ENCODE measurements at places on chromosomes 6 and 20.

DNA sequence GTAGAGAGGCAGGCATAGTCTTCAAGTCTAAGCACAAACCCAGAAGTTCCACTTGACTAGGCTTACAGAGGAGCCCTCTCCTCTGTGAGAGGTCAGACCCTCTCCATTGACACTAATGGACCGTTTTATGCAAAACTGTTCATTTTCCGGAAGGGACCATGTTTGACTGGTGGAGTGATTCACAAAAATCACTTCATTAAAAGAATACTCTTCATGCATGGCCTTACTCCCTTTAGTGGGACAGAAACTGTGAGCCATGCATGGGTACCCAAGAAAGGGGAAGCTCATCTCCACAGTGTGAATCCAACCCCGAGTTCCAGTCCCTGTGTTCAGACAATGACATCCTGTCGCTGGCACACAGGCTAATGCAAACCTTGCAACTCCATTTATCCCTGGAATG, 63.2 kb downstream of the OLIG3 start:
- no peak overlapping the region for H3K4me3 ChIP-seq
- no peaks in the 10 kb centered on the region for H3K4me1 ChIP-seq
- no peak overlapping the region for H3K27ac ChIP-seq
- no peaks in the 10 kb centered on the region for H3K36me3 ChIP-seq
- H3K27me3 ChIP-seq, result peaks cover 5% of the 10 kb centered on the region
- no peak for DNase-seq

GRCh38 chr6:36656441-36656840, 22.1 kb upstream of the CDKN1A start:
- H3K36me3 ChIP-seq, result no peaks in the 10 kb centered on the region
- H3K4me3 ChIP-seq, result no peak overlapping the region
- H3K27ac ChIP-seq, result no peak overlapping the region
- no peak for DNase-seq

DNA sequence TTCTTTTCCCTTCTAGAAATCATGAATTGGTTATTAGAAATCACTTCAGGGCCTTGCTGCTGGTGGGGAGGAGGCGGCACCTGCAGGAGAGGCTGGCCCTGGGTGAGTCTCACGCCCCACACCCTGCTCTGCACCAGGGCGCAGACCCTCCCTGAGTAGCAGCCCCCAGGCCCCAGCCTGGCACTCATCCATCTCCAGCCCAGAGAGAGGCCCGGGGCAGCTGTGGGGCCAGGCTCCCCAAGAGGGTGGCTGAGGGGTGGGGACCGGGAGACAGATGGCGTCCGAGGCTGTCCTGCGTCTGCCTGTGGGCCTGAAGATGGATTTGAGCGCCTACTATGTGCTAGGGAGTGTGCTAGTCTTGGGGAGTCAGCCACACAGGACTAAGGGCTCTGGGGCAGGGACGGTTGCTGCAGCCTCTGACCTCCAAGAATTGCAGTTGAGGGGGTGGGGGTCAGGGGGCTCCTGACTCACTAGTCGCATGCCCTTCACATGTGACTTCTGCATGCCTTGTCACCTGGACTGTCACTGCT, 59.6 kb upstream of the GATA5 start:
- no peaks in the 10 kb centered on the region for H3K36me3 ChIP-seq
- no peak for DNase-seq
- H3K4me3 ChIP-seq, result no peak overlapping the region

- H3K4me1 ChIP-seq, result peaks cover 4% of the 10 kb centered on the region
- no peak overlapping the region for H3K27ac ChIP-seq
- DNase-seq, result no peak
- H3K36me3 ChIP-seq, result no peaks in the 10 kb centered on the region
Measured at GRCh38 chr6:39386487-39386886, 64.0 kb upstream of the KCNK16 start.

DNA sequence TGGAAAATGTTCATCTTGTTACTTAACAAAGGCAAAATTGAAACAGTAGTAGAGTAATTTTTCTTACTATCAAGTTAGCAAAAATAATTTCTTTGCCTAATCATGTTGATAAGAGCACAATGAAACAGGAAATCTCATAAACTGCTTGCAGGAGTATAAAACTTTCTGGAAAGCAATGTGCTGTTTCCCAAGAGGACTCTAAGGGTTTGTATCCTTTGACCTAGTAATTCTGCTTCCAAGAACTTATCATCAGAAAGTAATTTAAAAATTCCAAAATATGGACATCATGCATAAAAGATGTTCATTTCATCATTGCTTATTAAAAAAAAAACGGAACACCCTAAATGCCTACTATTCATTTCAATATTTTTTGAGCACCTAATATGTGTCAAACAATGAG, 46.1 kb upstream of the TNFAIP3 start:
- H3K36me3 ChIP-seq, result no peaks in the 10 kb centered on the region
- no peak overlapping the region for H3K27ac ChIP-seq
- no peaks in the 10 kb centered on the region for H3K27me3 ChIP-seq
- H3K4me3 ChIP-seq, result no peak overlapping the region
- peaks cover 17% of the 10 kb centered on the region for H3K4me1 ChIP-seq

GRCh38 chr6:39686976-39687375, 38.2 kb downstream of the KIF6 start:
- no peaks in the 10 kb centered on the region for H3K4me1 ChIP-seq
- DNase-seq, result no peak
- no peak overlapping the region for H3K27ac ChIP-seq

DNA sequence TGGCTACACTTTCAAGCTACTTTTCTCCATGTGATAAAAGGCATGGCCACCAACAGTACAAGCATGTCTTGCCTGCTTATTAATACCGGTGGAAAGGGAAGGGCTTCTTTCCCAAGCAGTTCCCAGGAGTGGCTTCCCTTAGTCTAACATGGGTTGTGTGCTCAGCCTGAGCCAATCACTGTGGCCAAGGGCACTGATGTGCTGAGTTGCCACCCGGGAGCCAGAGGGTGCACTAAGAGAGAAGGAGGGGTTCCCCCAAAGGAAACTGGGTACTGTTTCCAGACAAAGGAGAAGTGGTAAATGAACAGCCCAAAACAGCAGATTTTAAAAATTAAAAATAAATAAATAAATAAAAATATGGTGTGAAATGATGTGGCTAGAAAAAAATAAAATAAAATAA, 68.5 kb downstream of the BANF2 start:
- no peaks in the 10 kb centered on the region for H3K36me3 ChIP-seq
- no peak for DNase-seq
- H3K4me1 ChIP-seq, result no peaks in the 10 kb centered on the region
- H3K27ac ChIP-seq, result no peak overlapping the region
- no peak overlapping the region for H3K4me3 ChIP-seq
- no peaks in the 10 kb centered on the region for H3K27me3 ChIP-seq

GRCh38 chr20:46695892-46696291, 6.6 kb upstream of the TP53RK start:
- peaks cover 7% of the 10 kb centered on the region for H3K27me3 ChIP-seq
- peaks cover 9% of the 10 kb centered on the region for H3K4me1 ChIP-seq
- no peak for DNase-seq
- H3K27ac ChIP-seq, result no peak overlapping the region

GRCh38 chr6:142088858-142089216, 43.9 kb upstream of the GJE1 start:
- H3K4me1 ChIP-seq, result no peaks in the 10 kb centered on the region
- H3K4me3 ChIP-seq, result no peak overlapping the region
- no peak for DNase-seq
- no peaks in the 10 kb centered on the region for H3K36me3 ChIP-seq
- H3K27ac ChIP-seq, result no peak overlapping the region
- no peaks in the 10 kb centered on the region for H3K27me3 ChIP-seq

DNA sequence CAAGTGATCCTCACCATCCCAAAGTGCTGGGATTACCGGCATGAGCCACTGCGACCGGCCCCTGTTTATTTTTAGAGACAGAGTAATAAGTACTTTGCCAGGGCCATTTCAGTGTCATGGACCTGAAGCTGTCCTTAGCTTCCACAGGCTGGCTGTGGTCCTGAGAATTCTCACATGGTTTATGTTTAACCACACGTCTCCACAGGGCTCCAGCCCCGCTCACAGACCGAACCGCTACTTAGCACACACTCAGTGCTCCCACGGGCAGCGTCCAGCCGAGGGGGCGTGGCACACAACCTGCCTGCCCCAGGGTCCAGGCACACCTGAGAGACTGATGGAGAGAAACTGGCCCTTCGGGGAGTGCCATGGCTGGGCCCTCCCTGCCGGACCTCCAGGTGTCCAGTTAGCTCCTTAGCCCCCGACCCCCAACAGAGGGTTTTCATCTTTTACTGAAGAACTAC, 11.7 kb downstream of the ACSS1 start:
- no peaks in the 10 kb centered on the region for H3K27me3 ChIP-seq
- H3K27ac ChIP-seq, result peak overlapping the region; percentile 98
- H3K36me3 ChIP-seq, result no peaks in the 10 kb centered on the region
- DNase-seq, result peak; percentile 73
- peaks cover 59% of the 10 kb centered on the region for H3K4me1 ChIP-seq

DNA sequence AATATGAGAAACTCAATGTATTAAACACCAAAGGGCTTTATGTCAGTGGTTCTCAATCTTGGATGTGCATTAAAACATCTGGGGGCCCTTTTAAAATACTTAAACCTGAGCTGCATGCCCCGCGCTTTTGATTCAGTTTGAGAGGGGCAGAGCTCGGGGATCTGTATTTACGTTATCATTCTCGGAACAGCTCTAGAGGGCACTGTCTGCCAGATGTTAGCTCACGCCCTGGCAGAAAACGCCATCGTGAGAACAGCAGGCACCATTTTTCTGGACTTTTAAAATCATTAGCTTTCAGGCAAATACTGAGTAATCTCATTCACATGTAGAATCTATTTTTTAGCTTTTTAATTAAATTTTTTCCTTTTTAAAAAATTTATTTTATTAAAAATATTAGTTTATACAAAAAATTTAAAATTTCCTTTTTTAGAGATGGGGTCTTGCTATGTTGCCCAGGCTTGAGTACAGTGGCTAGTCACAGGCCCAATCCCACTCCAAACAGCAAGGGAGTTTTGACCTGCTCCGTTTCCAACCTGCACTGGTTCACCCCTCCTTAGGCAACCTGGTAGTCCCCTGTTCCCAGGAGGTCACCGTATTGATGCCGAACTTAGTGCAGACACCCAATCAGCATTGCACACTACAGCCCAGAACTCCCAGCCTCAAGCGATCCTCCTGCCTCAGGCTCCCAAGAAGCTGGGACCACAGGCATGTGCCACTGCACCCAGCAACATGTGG, 30.0 kb upstream of the ZNF133 start:
- no peak for DNase-seq
- H3K27me3 ChIP-seq, result no peaks in the 10 kb centered on the region
- H3K4me1 ChIP-seq, result no peaks in the 10 kb centered on the region
- no peaks in the 10 kb centered on the region for H3K36me3 ChIP-seq

DNA sequence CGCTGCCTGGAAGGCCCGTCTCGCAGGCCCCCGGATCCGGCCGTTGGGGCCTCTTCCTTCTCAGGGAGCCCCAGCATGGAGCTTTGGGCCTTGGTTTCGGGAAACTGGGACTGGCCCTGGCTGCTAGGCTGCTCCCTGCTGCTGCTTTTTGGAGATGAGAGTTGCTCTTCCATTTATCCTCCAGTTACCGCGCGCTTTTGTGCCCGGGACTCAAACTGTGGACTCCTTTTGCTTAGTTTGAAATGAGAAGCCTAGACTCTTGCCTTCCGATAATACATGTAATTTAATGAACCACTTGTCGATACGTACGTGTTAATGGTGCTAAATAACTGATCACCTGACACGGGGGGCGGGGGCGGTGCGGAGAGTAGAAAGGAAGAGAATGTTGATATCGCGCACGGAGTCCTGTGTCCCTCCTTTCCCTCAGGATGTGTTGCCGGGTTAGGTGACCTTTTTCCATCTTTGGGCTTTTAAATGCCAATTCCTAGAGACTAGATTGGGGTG, 968 bp downstream of the PHF3 start:
- peak overlapping the region; percentile 86 for H3K4me3 ChIP-seq
- peak overlapping the region; percentile 97 for H3K27ac ChIP-seq
- peaks cover 50% of the 10 kb centered on the region for H3K4me1 ChIP-seq

DNA sequence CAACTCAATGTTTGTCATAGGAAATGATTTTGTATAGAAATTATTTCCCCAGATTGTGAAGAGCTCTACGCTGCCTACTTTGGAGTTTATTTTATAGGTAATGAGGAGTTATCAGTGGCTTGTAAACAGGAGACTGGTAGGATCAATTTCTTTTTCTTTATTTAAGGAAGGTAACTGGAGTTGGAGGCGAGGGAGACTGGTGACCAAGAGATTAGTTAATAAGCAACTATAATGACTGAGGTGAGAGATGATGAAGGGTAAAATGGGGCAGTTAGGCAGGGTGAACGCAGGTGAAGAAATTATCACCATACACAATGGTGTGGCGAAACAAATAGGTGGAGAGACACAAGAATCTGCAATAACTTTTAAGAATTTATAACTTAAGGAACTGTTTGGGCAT, 100.2 kb downstream of the PRKN start:
- no peaks in the 10 kb centered on the region for H3K36me3 ChIP-seq
- no peaks in the 10 kb centered on the region for H3K27me3 ChIP-seq
- no peak for DNase-seq
- no peak overlapping the region for H3K27ac ChIP-seq

DNA sequence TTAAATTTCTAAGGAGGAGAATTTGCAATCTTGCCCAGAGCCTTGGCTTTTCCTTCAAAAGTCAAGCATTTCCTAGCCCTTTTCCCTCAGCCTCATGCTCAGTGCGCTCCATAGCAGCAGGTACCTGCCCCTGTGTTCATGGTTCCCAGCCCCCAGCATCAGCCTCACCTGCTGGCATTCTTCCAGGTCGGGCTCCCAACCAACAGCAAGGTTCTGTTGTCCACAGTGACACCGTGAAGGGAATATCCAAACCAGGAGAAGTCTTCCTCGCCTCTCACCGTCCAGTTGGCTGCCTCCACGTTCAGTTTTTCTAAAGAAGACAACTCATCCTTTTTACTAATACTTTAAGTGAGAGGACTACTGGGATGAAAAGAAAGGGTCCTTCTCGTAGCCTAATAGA, 42.7 kb downstream of the GPLD1 start:
- H3K27ac ChIP-seq, result no peak overlapping the region
- no peaks in the 10 kb centered on the region for H3K4me1 ChIP-seq
- no peaks in the 10 kb centered on the region for H3K36me3 ChIP-seq
- no peaks in the 10 kb centered on the region for H3K27me3 ChIP-seq
- no peak overlapping the region for H3K4me3 ChIP-seq
- no peak for DNase-seq

- no peak for DNase-seq
- H3K4me1 ChIP-seq, result no peaks in the 10 kb centered on the region
- no peaks in the 10 kb centered on the region for H3K36me3 ChIP-seq
- no peak overlapping the region for H3K27ac ChIP-seq
Measured at GRCh38 chr6:40439026-40439800, 148.0 kb downstream of the LRFN2 start.

DNA sequence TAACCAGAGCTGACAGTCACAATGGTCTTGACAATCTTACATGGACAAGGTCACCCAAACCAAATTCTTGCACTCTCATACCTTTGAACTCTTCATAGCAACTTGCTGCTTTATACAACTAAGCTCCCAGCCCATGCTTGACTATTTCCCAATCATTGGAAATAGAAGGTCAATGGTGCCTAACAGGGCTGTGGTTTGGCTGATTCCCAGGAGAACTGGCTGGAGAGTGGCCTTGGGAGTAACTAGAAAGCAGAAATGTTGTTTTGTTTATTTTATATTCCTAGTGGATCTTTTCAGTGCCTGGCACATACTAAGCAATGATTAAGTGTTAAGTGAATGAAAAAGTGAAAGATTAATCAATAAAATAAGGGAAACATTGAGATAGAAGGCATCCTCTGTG, 3.0 kb downstream of the SPINT4 start:
- H3K27ac ChIP-seq, result no peak overlapping the region
- H3K4me1 ChIP-seq, result no peaks in the 10 kb centered on the region
- no peak for DNase-seq
- H3K27me3 ChIP-seq, result peaks cover 4% of the 10 kb centered on the region

Measured in heart right ventricle (tissue), 16 donors.